ENCODE measurements at places on chromosomes 16 and 17.
A peak's percentile ranks its signal among the peaks of the same experiment; 100 is the strongest.

GRCh38 chr17:49952912-49953497 lies 16.0 kb upstream of the DLX4 start:
- DNase-seq: no peak

DNA sequence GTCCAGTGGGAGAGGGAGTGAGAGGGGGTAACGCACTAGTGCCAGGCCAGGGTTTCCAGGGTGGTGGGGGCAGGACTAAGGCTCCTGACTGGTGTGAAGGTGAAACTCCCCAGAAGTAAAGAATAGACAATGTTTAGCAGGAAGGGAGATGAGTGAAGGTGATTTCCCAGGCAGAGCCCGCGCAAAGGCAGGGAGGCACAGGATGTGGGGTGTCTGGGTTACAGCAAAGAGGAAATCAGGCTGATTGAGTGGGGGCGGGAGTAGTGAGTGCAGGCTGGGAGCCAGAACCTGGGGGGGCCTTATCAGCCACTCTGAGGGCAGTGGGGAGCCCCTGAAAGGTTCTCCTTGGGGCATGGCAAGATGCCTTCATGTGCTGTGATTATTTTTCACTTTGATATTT lies 167.5 kb downstream of the UTP18 start:
- peak; percentile 13 for DNase-seq

GRCh38 chr16:49698931-49699840 lies 156.7 kb downstream of the ZNF423 start:
- no peak for DNase-seq

- DNase-seq: no peak
These were observed 73.7 kb downstream of the RPTOR start for GRCh38 chr17:80618304-80618703.

DNA sequence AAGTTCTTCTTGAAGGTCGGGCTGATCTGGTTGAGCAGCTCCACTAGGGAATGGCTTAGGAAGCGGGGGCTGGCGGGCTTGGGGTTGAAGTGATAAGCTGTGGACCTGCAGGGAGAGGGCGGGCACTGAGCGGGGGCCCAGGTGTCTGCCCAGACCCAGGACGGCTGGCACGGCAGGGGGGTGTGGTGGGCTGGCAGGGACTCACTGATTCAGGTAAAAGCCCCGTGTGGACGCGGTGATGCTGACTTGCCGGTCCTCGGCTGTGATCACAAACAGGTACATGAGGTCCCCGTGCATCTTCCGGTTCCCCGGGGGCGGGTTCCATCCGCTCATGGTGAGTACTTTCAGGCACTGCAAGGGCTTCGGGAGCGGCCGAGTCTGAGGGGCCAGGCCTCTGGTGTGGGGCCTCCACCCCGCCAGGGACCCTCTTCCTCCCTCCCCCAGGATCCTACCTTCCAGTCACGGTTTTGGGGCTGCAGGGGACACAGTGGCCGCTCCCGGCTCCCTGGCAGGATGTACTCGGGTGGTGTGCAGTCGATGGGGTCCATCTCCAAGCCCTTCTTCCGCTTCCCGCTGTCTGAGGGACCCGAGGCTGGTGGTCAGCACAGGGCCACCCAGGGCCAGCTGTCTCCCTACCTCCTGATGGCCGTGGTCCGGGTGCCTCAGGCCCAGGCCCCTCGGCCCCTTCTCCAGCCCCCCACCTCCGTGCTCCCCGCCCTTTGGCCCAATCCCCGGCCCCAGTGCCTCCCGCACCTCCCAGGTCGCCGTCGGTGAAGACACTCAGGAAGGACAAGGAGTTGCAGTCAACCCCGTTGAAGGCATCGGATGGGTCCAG lies 10.2 kb downstream of the CLUH start:
- DNase-seq: peak; percentile 23

DNA sequence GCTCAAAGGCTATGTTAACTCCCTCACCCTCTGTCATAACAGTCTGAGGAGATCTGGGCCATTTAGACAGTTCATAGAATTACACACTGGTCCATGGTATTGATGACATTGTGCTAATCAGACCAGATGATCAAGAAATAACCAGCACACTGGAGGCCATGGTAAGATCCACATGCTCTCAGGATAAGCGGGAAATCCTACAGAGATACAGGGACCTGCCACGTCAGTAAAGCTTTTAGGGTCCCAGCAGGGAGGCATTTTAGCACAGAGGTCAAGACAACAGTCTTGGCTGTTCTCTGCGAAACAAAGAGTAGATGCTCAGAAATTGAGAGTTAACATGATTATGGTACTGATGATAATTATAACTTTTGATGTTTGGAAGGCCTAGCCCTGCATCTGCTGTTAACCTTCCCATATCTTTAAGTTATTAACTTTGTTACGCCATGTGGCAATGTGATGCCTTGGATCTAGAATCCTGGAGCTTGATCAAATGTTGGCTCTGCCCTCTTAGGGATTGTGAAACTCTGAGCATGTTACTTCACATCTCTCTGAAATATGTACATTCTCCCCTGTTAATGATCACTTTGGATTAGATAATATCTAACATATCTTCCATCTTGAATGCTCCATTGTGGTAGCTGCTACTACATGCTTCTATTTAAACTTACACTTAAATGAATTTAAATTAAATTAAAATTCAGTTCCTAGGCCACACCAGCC lies 172.0 kb upstream of the SOX9 start:
- DNase-seq: no peak

- DNase-seq: no peak
These were observed 67.1 kb upstream of the METRNL start for GRCh38 chr17:83012200-83012785.

- no peak for DNase-seq
These were observed 239.8 kb downstream of the CHD9NB start for GRCh38 chr16:52812678-52813556.

- DNase-seq: no peak
These were observed 8.0 kb downstream of the SMG6 start for GRCh38 chr17:2295575-2295974.
